CD4-positive, CD25-positive, alpha-beta regulatory T cell (primary cell): ENCODE measurements at places on chromosomes 2 and 18. TPM values are rescaled to one million over a fixed set of nuclear protein-coding genes. Genes with fewer than 3 reads are reported as not detected.

The SLC16A14 gene
- total RNA-seq = not detected

The CCDC85A gene
- not detected for total RNA-seq

The PDE1A gene
- not detected for total RNA-seq

The CEP68 gene
- 18.8 TPM for total RNA-seq

- H3K36me3 ChIP-seq = no peaks in the 10 kb centered on the region
- no peak overlapping the region for H3K4me3 ChIP-seq
- H3K27me3 ChIP-seq = no peaks in the 10 kb centered on the region
- H3K4me1 ChIP-seq = no peaks in the 10 kb centered on the region
Measured at GRCh38 chr2:53312721-53313120, 454.9 kb upstream of the CHAC2 start.

DNA sequence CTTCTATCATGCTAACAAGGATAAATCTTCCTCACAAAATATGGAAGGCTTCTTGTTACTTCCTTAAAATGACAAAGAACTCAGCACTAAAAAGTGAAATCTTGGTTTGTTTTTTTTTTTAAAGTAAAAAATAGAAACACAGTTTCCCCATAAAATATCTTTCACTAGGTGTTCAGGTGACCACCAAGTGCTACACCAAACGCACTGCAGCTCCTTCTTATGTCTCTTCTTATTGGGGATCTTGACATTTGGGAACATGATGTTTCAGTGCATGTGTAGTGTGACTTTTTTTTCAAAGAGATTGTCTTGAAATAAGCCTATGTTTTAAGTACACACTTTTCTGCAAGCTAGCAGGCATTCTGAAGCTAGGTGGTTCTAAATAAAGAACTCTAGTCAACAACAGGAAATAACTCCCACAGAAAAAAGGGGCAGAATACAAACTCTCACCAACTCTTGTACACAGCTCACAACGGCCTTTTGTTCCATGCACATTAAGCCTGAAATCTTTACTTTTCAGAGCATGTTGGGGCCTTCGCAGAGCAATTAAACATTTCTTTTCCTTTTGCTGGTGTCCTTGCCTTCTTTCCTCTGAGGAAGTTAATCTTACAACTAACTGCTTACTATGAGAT is 13.2 kb upstream of the SERTAD2 start:
- no peak for DNase-seq
- H3K36me3 ChIP-seq = no peaks in the 10 kb centered on the region
- H3K4me3 ChIP-seq = peak overlapping the region; percentile 78
- peak overlapping the region; percentile 56 for H3K27ac ChIP-seq
- no peaks in the 10 kb centered on the region for H3K27me3 ChIP-seq

- H3K36me3 ChIP-seq = no peaks in the 10 kb centered on the region
- H3K27ac ChIP-seq = no peak overlapping the region
- H3K4me1 ChIP-seq = no peaks in the 10 kb centered on the region
- no peak overlapping the region for H3K4me3 ChIP-seq
- no peaks in the 10 kb centered on the region for H3K27me3 ChIP-seq
Measured at GRCh38 chr2:71550801-71551630, 97.7 kb downstream of the DYSF start.

DNA sequence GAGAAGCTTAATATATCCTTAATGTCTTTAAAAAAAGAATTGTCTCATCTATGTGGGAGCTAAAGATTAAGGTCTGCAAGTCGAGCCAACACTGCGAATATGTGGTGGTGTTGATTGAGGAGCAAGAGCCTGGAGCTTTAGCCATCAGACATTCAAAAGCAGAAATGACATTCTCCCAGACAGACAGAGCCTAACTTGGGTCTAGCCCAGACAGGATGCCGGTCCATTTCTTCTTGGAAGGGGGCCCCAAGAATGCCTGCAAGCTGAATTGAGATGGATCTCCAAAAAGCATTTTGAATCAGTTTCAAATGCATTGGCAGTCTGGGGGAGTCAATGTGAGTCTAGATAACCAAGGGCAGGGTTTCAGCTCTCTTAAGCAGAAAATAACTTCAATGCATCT is 30.1 kb upstream of the EML4 start:
- DNase-seq = no peak
- H3K27me3 ChIP-seq = no peaks in the 10 kb centered on the region
- no peaks in the 10 kb centered on the region for H3K36me3 ChIP-seq
- H3K4me1 ChIP-seq = peaks cover 63% of the 10 kb centered on the region
- no peak overlapping the region for H3K27ac ChIP-seq
